ENCODE measurements at places on chromosomes 12 and 14. TPM values are rescaled to one million over a fixed set of nuclear protein-coding genes. Genes with fewer than 3 reads are reported as not detected.

DNA sequence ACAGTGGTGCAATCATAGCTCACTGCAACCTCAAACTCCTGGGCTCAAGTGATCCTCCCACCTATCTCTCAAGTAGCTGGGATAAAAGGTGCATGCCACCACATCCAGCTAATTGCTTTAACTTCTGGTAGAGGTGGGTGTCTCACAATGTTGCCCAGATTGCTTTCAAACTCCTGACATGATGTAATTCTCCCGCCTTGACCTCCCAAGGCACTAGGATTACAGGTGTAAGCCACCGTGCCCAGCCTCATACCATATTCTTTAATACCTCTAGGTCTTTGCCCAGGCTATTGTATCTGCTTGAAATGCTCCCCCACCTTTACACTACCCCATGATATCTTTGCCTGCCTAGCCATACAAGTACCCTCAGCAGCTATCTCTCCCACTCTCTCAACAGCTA, 11.3 kb downstream of the R3HDM2 start:
- no peak overlapping the region for H3K4me3 ChIP-seq
- no peak overlapping the region for H3K27ac ChIP-seq
- DNase-seq = no peak
- peaks cover 9% of the 10 kb centered on the region for H3K36me3 ChIP-seq
- peaks cover 19% of the 10 kb centered on the region for H3K4me1 ChIP-seq

DNA sequence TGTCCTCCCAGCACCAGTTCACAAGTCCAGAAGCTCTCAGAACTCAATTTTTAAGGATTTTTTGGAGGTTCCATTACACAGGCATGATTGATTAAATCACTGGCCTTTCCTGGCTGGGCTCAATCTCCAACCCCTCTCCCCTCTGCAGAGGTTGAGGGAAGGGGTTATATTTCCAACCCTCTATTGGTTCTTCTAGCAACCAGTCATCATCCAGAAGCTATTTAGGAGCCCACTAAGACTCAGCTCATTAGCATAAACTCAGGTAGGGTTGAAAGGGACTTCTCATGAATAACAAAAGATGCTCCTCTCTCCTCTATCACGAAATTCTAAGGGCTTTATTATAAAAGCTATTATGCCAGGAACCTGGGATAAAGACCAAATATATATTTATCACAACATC, 41.5 kb downstream of the SPPL3 start:
- H3K27me3 ChIP-seq = no peaks in the 10 kb centered on the region
- H3K36me3 ChIP-seq = peaks cover 13% of the 10 kb centered on the region
- DNase-seq = no peak
- H3K4me3 ChIP-seq = no peak overlapping the region

DNA sequence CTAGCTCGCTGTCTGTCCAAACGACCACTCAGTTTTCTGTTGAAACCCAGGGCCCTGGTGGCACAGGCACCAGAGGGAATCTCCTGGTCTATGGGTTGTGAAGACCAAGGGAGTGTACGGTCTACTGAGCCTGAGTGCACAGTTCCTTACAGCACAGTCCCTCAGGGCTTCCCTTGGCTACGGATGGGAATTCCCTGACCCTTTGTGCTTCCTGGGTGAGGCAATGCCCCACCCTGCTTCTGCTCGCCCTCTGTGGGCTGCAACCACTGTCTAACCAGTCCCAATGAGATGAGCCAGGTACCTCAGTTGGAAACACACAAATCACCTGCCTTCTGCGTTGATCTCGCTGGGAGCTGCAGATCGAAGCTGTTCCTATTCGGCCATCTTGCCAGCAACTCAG, 22.6 kb downstream of the GPHN start:
- peaks cover 21% of the 10 kb centered on the region for H3K36me3 ChIP-seq
- H3K27me3 ChIP-seq = no peaks in the 10 kb centered on the region
- H3K27ac ChIP-seq = no peak overlapping the region
- no peak for DNase-seq
- H3K4me1 ChIP-seq = peaks cover 7% of the 10 kb centered on the region

GRCh38 chr12:8453021-8453513, 2.7 kb upstream of the CLEC6A start:
- H3K27me3 ChIP-seq = peaks cover 39% of the 10 kb centered on the region
- H3K4me3 ChIP-seq = no peak overlapping the region
- no peaks in the 10 kb centered on the region for H3K36me3 ChIP-seq

DNA sequence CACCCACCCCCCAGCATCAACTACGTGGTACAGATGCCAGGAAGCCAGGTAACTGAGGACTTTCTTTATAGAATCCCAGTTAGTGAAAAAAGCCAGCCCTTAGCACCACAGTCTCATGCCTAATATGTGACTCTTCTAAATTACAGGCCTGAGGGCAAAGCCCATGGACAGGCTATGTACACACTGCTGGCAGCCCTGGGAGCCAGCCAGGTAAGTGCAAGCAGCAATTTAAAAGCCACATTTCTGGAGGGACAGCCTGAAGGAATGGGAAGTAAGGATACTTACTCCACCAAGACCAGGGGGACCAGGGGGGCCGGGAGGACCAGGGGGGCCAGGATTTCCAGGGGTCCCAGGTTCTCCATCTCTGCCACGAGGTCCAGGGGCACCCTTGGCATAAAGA, 7.0 kb downstream of the COL2A1 start:
- no peak overlapping the region for H3K27ac ChIP-seq
- peaks cover 13% of the 10 kb centered on the region for H3K4me1 ChIP-seq
- no peak overlapping the region for H3K4me3 ChIP-seq

DNA sequence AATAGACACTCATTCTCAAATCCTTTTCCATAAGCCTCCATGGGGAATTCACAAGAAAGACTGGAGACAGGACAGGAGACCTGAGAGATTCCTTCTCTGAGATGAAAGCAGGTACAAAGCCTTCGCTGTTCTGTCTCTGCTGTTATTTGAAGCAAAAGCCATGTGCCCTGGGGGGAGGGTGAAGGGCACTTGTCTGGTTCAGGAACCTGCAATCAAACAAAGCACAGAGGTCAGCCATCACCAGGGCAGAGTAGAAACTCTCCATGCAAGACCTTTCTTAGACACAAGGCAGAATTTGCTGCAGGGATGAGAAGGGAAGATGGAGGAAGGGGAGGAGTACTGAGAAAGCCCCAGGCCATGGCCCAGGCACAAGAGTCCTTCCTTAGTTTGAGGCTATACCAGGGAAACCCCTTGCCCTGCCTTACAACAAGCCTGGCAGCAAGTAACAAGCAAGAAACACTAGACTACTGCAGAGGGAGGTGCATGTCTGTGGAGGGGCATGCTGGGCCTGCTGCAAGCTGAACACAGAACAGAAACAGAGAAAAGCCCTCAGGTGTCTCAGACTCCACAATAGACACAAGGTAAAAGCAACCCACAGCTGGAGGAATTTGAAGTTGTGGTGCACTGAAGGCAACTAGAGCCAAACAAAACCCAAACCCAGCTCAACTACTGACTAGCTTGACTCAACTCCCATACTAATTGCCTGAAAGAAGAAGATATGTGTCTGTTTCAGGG, 7.8 kb upstream of the ART4 start:
- H3K4me1 ChIP-seq = peaks cover 8% of the 10 kb centered on the region
- H3K36me3 ChIP-seq = no peaks in the 10 kb centered on the region

DNA sequence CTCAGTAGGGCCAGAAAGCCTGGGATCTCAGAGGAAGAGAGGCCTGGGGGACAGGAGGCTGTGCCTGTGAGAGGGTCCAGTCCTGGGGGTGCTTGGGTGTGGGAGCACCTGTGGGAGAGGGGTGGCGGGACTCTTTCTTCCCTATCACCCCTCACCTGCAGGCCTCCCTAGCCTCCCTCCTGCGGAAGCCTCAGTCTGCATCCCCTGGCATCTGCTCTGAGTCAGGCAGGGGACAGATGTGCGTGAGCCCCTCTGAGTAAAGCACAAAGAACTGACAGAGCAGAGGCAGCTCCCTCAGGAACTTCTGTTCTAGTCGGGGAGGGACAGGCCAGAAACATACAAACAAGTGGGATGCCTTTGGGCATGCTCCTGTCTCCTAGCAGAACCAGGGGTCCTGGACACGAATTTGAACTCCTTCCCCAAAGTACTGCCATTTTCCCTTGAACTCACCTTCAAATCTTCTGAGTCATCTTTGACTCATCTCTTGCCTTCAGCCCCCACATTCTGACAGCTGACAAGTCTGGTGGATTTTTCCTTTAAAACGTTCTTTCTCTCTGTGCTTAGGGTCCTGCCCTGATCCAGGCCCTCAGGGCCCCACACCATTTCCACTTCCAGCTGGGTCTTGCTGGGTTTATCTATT, 8.5 kb upstream of the HSP90AA1 start:
- H3K27ac ChIP-seq = no peak overlapping the region
- H3K4me1 ChIP-seq = peaks cover 18% of the 10 kb centered on the region
- no peaks in the 10 kb centered on the region for H3K36me3 ChIP-seq

- no peak overlapping the region for H3K4me3 ChIP-seq
- H3K27me3 ChIP-seq = no peaks in the 10 kb centered on the region
- no peaks in the 10 kb centered on the region for H3K4me1 ChIP-seq
- no peaks in the 10 kb centered on the region for H3K36me3 ChIP-seq
Observed at GRCh38 chr14:26974965-26975364, 377.1 kb upstream of the NOVA1 start.

DNA sequence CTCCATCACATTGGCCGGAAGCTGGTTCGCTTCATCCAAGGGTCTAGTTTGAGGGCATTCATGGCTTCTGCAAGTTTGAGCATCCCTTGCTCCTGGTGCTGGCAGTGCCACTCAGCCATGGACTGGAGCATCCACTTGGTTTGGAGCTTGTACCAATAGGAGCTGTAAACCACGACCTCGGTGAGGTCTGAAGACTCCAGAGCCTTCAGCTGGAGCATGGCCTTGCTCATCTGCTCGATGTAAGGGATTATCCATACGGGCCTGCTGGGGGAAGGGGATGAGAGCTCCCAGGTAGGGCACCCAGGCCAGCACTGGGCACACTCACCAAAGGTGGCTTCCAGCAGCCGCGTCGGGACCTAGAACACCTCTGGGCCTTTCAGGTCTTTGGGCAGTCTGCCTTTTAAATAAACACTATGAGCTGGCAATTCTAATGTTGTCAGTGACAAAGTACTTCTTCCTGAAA, 13.5 kb downstream of the FOS start:
- DNase-seq = no peak
- no peak overlapping the region for H3K4me3 ChIP-seq
- no peak overlapping the region for H3K27ac ChIP-seq
- peaks cover 19% of the 10 kb centered on the region for H3K4me1 ChIP-seq
- H3K27me3 ChIP-seq = peaks cover under 1% of the 10 kb centered on the region

DNA sequence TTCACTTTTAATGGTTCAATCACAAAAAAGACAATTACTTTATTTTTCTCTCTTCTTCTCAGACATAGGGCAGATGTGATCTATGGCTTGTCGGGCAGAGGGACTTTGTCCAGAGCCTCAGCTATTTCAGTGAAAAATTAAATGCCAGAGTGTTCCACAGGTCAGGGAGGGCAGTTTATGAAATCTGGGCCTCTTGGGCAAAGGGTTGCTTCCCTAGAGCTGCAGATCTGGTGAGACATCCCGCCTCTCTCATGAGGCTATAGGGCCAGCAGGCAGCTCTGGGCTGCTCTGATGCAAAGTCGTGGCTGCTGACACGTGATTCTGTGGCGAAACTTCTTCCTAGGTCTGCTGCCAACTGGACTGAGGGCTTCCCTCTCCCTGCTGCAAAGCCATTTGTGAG, 6.0 kb downstream of the CLMN start:
- peaks cover 20% of the 10 kb centered on the region for H3K27me3 ChIP-seq
- no peak overlapping the region for H3K4me3 ChIP-seq
- no peak overlapping the region for H3K27ac ChIP-seq
- no peaks in the 10 kb centered on the region for H3K36me3 ChIP-seq

DNA sequence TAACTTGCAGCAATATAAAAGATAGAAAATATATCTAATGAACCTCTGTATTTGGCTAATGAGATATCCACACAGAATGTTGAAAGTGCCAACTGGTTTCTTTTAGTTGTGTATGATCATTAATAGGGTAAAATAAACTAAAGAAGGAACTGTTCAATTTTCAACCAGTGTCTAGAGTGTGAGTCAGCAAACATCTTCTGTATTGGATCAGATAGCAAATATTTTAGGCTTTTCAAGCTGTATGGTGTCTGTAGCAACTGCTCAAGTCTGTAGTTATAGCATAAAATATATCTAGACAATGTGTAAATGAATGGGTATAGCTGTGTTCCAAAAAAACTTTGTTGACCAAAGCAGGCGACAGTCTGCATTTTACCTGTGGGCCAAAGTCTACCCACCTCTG, 23.5 kb upstream of the NOVA1 start:
- H3K27ac ChIP-seq = no peak overlapping the region
- H3K36me3 ChIP-seq = no peaks in the 10 kb centered on the region
- H3K4me1 ChIP-seq = no peaks in the 10 kb centered on the region
- no peak for DNase-seq

GRCh38 chr12:24979976-24980730, 31.3 kb upstream of the BCAT1 start:
- peaks cover 6% of the 10 kb centered on the region for H3K27me3 ChIP-seq
- no peak overlapping the region for H3K4me3 ChIP-seq
- H3K4me1 ChIP-seq = peaks cover 3% of the 10 kb centered on the region

Gene EPYC
- not detected for total RNA-seq

Gene RERGL
- total RNA-seq = not detected

Gene SDR9C7
- total RNA-seq = not detected

Gene ABCC9
- not detected for total RNA-seq

Gene GALC
- 8.6 TPM for total RNA-seq

Gene PLEKHG7
- total RNA-seq = not detected

Gene NGB
- not detected for total RNA-seq

Gene RFLNA
- not detected for total RNA-seq
